ENCODE measurements at places on chromosomes 5 and 9.

- no peak for DNase-seq
Measured at GRCh38 chr9:3648722-3649246, 123.0 kb upstream of the RFX3 start.

DNA sequence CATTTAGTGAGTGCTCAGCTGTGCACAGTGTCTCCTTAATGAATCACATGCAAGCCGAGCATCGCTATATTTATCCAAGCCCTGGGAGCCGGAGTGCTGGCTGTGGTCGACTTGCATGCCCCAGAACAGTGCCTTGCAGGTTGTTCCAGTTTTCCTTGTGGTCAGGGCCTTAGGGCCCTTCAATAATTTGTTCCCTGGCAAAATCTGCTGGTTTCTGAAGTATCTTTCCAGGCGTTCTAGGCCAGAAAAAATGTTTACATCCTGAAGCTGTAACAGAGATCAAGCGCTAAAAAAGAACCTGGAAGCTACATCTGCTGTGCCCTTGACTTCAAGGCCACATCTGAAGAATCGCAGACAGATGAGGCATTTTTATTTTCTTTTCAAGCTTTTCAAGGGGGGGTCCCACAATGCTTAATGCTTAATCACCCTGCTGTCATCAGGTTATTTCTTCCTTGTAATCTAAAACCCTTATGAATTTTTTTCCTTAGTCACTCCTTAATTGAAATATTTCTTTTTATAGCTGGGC is 105.8 kb downstream of the DOCK2 start:
- DNase-seq: no peak

DNA sequence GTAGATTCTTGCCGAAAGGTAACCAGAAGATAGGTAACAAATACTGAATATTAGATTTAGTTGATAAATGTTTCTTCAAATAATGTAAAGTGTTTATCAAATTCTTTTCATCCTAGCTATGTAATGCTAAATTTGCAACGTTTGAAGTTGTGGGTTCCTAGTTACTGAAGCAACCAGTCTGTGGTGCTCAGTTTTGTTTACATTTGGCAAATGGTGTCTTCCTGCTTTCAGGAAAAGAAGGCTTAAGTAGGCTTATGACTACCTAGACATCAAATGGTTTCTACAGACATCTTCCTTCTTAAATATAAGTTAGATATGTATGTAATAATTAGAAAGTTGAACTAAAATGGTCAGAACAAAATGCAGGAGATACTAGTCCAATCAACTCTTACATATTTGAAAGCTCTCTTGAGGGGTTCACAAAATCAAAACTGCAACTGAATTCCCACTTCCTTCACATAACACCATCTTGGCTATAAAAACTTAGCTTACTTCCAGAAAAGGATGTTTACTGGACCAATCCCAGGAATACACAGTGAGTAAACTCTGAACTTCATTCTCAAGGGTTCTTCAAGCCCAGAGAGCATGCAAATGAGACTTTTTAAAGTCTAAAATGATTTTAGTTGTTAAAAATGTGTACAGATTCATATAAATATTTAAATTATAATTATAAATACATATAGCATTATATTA is 125.7 kb upstream of the ITGA1 start:
- DNase-seq: no peak

GRCh38 chr5:61082516-61083280 is 79.6 kb downstream of the SMIM15 start:
- no peak for DNase-seq

DNA sequence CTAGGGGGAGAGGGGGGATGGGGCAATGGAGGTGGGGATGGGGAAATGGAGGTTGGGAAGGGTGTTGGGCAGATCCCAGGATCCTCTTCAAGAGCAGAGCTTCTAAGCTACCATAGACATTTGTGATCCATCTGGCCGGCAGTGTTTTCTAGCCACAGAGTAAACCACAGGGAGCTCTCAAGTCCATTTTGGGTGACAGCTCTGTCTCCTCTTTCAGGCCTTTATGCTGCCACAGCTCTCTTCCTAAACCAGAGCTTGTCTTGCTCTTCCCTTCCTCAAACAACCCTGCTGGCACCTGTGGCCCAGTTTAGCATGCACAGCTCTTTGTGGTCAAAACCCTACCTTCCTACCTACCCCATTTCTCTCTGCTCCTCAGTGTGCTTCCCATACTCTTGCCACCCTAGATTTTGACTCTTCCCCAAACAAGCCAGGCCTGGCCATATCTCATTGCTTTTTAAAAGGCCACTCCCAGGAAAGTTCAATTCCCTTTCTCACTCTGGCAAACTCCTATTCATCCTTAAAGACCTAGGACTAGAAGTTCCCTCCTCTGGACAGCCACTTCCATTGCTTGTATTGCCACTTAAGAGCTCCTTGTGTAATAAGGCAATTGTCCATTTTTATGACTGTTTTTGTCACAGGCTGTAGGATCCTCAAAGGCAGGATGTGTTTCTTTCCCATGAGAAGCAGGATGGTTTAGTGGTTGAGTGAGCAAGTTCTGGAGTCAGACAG is 84.3 kb upstream of the PANK3 start:
- no peak for DNase-seq

- DNase-seq: no peak
Measured at GRCh38 chr5:158485047-158485446, 614.7 kb downstream of the EBF1 start.

DNA sequence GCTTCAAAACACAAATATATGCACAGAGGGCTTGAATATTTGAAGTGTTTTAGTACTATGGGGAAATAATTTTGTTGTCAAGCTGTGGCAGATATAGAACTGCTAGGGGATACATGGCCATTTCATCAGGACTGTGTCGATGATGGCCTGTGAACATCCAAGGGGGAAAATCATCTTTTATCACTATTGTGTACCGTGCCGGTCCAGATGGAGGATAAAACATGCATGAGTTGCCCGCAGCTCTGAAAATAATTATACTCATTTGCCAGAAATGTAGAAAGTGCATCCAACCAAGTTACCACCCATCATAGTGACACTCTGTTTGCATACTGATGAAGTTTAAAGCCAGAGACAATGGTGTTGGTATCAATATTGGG is 405.9 kb downstream of the ZSWIM6 start:
- no peak for DNase-seq

DNA sequence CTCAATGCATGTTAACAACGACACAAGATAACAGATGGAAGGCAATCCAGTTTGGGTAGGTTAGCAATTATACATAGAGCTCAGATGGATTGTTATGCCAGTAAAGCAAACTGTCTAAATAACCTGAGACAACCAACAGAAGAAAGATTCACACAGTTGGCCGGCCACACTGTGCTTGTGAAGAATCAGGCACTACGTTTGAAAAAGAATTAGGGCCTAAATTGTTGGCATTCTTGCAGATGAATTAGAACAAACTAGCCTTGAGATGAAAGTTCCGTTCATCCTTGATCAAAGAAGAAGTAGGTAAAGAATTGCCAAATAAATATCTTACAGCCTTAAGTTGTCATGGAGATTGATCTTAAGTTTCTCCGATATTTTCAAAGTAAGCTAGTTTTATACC is 210.6 kb downstream of the CDH18 start:
- DNase-seq: no peak

- no peak for DNase-seq
Measured at GRCh38 chr5:7886849-7887475, 18.0 kb downstream of the MTRR start.

DNA sequence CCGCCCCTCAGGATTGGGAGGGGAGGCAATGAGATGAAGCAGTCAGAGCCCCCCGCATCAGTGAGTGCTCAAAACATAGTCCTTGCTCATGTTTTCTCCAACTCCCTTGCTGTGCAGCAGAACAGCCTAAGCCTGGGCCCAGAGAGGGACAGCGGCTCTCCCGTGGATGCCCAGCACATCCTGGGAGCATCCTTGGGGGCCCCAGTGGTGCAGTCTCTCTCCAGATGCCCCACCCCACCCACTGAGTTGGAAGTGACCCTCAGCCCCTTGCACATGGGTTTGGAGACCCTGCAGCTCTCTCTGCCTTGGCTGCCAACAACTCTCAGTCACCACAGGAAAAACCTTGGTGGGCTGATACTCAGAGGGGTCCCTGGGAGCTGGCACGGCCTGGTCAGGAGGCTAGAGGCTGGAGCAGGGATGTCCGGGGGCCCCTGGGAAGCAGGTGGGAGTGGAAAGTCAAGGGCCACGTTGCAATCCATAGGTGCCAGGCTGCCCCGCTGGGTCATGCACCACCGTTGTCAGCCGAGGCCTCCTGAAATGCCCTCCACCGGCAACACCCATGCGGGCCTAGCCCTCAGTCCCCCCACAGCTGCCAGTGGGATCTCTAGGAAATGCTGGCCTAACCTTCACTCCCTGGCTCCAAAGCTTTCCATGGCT is 242.5 kb downstream of the PBX3 start:
- DNase-seq: no peak

- no peak for DNase-seq
Measured at GRCh38 chr9:35313916-35314315, 152.1 kb downstream of the UNC13B start.

DNA sequence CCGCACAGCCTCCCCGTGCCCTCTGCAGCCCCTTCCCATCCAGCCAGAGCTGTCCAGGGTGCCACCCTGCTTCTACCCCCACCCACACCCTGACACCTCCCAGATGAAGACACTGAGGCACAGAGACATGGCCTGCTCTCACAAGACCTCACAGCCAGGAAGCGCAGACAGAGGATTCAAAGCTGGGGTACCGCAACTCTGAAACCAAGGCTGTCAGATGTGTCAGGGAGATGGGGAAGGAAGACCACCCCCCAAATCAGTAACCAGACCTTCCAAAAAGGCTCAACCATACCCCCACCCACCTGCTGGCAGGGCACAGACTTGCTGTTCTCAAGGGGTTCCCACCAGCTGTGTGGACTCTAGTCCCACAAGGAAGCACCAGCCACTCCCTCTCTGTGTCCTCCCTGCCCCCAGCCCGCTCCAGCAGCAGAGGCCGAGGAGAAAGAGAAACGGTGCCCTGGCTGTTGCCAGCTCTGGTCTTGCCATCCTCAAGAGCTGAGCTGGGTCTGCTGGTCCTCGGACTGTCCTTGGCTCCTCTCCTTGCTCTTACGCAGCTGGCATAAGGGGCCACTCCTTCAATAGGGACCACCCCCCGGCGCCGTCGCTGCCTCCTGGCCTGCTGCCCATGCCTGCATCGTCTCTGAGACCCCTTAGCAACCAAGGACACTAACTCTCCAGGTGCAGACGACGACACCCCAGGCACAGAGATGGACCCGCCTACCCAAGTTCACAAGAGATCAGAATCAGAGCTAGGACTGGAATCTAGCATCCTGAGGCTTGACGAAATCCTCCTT is 699 bp downstream of the AKNA start:
- DNase-seq: no peak

GRCh38 chr9:93260263-93261066 is 76.5 kb downstream of the WNK2 start:
- DNase-seq: no peak

DNA sequence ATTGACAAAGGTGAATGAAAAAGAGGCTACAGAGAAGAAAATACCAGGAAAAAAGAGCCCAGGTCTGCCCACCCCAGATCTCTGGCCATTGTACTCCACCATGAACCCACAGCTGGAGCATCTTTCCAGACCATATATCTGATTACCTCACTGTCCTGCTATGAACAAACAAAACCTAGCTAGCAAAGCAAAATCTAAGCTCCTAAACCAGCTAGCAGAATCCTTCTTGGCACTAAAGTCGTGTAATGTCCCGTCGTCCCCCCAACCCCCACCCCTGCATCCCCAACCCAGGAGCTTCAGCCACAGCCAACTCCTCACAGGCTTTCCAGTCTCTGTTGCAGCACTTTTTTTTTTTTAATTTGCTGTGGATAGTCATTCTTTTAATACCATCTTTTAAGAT is 2.5 kb downstream of the C1QTNF3 start:
- no peak for DNase-seq

DNA sequence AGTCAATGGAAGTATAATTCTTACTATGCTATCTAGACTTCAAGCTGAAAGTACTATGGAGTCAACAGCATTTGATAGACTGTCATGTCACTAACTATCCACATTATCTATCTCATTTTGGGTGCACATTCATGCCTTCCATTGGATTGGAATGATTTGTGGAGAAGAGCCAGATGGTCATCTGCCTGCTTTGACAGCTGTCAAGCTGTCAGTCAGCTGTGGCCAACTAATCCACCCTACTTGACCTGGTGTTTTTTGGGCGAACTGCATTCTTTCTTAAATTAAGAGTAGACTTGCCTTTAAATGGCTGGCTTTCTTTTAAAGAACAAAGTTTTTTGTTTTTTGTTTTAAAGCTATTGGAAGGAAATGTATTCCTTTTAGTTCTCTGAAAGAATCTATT is 151.5 kb downstream of the DCP2 start:
- DNase-seq: no peak

DNA sequence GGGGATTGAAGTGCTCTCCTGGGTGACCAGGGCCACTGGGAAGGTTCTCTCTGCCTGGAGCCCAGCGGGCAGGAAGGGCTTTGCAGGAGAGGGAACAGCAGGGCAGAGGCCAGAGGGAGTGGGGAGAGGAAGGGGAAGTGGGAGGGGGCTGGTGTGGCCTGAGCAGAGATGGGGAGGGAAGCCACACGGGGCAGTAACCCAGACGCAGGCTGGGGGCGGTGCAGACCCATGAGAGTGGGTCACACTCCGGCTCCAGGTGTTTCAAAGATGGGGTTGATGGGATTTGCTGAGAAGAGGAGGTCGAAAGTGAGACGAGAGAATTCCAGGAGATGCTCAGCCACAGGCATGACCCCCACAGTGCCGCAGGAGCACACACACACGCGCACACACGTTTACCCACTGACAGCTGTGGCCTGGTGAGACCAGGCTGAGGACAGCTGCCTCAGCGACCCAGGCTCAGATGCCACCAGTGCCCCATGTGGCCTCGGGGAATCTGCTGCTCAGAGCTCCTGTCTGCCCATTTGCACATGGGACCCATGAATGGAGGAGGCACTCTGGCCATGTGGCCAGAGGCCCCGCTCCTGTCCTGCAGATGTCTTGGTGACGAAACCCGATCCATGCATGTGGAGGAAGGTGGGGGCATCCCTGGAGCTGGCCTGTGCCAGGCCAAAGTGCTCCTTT is 32.7 kb upstream of the FCN2 start:
- DNase-seq: no peak

DNA sequence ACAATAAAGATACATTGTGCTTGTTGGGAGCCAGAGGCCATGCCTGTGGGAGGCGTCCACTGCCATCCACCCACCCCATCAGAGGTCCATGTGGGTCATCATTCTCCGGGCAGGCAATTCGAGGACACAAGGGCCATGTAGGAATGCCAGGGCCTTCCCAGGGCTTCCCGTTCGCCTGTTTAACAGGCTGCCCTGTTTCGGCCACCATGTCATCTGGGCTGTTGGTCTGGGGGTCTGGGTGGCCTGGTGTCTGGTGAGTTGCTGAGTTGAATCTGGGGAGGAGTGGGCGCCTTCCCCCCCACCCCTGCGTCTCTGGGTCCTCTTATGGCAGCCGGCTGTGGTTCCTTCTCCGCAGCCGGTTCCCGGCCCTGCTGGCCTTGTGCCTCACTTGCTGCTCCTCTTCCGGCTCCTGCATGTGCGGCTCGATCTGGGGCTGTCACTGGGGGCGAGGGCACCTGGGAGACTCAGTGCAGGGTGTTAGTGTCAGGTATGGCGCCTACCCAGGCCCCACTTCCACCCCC is 117.4 kb downstream of the WNK2 start:
- DNase-seq: no peak

GRCh38 chr9:127195976-127196825 is 68.4 kb upstream of the GARNL3 start:
- no peak for DNase-seq

- no peak for DNase-seq
Measured at GRCh38 chr9:132609829-132610228, 27.4 kb downstream of the BARHL1 start.

GRCh38 chr9:130448771-130449603 is 4.2 kb downstream of the ASS1 start:
- DNase-seq: no peak

GRCh38 chr5:99929067-99929805 is 605.9 kb upstream of the FAM174A start:
- DNase-seq: no peak
